ENCODE measurements at places on chromosomes 5 and 9.

- DNase-seq = no peak
These were observed 92.1 kb downstream of the COL5A1 start for GRCh38 chr9:134733480-134734232.

DNA sequence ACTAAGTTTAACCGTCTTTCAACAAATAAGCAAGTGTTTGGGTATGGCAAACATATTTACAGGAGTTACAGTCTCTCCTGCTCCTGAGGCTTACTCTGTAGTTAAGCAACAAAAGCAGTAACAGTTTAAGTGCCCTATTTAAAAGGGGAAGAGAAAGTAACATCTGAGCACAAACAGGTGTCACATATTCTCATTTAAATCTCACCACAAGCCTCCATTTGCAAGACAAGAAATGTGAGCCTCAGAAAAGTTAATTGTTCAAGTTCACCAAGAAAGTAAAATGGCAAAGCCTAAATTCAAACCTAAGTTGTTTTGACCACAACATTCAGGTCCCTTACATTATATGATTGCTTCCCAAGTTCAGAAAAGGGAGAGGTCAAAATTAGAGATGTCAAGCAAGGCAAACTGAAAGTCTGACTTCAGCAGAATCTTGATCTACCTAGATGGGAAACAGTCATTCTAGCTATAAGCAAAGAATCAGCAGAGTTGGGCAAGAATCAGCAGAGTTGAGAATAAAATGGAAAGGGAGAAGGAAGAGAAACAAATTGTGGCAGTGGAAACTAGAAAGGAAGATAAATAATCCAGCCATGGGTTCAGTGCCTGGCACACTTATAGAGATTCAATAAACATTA lies 93.4 kb downstream of the STRBP start:
- peak; percentile 19 for DNase-seq

GRCh38 chr9:121556580-121556979 lies 56.9 kb upstream of the GGTA1 start:
- no peak for DNase-seq

- DNase-seq = no peak
These were observed 102.7 kb downstream of the HSPA4 start for GRCh38 chr5:133154274-133155075.

- DNase-seq = no peak
These were observed 1.7 kb downstream of the DCANP1 start for GRCh38 chr5:135445306-135445985.

DNA sequence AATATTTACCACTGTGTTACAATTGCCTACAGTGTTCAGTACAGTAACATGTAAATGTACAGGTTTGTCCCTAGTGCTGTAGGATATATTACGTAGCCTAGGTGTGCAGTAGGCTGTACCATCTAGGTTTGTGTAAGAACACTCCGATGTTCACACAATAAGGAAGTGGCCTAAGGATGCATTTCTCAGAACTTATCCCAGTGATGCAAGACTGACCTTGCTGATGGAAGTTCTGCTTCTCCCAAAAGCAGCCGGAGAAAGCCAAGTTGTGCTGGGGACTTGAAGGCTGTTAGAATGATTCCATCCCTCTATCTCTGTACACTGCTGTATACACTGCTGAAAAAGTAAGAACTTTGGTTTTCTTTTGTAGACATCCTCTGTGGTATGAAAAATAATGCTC lies 21.6 kb downstream of the NEUROG1 start:
- no peak for DNase-seq

DNA sequence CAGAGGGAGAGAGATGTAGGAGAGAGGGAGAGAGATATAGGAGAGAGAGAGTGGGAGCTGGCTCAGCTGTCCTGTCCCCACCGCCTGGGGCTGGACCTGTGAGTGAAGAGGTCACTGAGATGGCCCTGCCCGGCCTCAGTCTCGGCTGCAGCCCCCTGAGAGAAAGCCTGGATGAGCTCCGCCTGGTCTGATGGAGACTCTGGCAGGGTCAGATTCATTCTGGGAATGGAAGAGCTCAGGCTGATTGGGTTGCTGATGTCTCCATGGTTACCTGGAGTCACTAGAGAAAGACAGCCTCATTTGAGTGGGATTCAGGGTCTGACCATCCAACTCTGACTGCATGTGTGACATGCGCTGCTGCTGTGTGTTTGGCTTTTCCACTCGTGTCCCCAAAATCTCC lies 27.1 kb upstream of the SEMA4D start:
- DNase-seq = no peak

DNA sequence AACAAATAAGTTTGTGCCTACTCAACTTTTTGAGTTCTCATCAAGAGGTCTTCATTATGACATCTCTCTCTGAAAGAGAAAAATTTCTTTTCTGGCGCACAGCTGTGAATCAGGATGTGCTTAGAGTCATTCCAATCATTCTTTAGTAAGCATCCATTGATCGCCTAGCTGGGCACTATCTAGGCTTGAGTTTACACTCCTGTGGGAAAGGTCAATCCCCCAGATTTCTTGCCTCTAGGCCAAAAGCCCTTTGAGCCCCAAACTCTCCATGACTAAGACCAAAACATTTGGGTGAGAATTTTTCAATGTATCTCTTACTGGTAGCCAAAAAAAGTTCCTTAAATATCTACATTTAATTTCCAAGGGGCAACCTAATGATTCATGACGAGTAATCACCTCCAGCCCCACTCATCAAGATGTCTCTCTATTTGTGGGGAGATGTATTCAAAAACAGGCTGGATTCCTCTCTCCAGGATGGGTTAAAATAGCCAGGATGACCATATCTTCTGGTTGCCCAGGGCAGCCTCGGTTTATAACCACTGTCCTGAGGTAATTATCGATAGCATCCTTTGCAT lies 101.7 kb downstream of the GNA14 start:
- DNase-seq = no peak

DNA sequence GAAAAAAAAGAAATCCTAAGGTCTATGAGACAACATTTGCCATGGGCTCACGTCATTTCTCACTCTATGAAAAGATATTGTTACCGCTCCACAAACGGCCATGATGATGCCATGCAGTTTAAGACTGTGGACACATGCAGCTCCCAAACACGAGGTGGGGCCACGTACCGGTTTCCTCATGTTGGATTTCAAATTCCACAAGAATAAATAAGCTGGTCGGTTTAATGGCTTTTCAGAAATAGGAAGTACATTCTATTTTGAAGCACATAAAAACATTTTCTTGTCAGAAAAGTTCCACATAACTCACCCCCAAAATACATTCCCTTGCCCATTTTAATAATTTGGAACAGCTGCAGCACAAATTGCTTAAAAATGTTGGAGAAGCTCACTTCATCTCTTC lies 130.6 kb downstream of the MYO10 start:
- no peak for DNase-seq

DNA sequence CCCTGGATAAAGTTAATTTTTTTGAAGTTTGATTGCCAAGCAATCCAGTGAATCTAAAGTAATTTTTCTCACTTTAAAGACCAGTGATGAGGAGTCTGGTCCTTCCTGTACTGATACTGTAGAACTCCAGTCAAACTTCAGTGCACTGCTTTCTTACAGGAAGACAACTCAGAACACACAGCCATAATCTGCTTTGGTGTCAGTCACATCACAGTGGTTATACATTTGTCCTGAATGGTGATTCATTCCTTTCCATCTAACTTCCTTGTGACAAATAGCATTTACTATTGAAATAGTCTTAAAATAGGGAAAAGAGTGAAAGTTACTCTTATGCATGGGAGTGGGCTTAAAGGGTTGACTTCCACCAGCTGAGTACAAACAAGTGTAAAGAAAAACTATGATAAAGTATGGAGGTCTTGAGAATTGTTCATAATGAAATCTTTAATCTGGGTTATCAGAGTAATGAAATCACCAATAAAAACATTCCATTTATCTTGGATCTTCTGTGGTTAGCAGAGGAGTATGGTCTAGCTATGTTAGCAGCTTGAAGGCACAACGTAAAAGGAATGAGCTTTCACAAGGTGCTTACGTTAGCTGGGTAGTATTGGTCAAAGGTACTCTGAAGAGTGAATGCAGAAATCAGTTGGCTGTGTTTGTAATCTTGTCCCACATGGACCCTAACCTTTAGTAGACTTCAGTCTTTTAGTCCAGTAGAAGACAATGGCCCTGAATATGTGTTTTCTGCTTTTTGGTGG lies 41.5 kb downstream of the DCP2 start:
- DNase-seq = no peak

GRCh38 chr9:113356686-113357292 lies 7.4 kb downstream of the BSPRY start:
- no peak for DNase-seq

DNA sequence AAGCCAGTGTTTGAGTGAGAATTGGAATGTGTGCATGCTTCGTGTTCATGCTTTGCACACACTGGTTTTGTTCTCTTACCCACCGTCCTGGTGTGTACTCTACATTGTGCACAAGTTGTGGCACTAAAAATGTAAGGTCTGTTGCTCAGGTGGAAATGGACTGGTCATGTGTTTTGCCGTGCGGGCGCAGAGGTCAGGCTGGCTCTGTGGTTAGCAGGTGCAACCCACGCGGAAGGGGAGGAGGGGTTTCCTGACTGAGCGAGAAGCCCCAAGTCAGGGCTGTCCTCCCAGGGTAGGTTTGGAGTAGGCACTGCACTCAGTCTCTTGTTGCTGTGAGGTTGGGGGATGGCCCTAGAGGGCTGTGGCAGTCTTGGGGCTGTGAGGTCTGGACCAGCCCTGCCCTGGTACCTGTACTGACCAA lies 86.6 kb downstream of the EHMT1 start:
- DNase-seq = no peak

DNA sequence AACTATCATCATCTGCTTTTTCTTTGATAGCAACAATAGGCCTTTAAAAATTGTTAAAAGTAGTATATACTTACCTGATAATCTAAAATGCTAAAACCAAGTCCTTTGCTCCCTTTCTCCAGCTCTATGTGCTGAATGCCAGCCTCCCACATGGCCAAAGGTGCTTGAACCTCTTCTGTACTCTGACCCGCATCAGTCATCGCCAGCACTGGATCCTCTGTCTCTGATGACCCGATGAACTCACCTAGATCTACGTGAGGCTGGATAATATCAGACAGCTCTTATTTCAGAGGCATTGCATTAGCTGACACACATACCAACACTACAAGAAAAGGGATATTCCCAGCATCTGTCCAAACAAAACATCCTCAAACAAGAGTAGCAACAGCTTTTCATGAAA lies 89.5 kb downstream of the MPDZ start:
- no peak for DNase-seq

DNA sequence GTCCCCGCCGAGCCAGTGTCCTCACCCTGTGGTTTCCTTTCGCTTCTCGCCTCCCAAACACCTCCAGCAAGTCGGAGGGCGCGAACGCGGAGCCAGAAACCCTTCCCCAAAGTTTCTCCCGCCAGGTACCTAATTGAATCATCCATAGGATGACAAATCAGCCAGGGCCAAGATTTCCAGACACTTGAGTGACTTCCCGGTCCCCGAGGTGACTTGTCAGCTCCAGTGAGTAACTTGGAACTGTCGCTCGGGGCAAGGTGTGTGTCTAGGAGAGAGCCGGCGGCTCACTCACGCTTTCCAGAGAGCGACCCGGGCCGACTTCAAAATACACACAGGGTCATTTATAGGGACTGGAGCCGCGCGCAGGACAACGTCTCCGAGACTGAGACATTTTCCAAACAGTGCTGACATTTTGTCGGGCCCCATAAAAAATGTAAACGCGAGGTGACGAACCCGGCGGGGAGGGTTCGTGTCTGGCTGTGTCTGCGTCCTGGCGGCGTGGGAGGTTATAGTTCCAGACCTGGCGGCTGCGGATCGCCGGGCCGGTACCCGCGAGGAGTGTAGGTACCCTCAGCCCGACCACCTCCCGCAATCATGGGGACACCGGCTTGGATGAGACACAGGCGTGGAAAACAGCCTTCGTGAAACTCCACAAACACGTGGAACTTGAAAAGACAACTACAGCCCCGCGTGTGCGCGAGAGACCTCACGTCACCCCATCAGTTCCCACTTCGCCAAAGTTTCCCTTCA lies 1.4 kb downstream of the GLIS3 start:
- no peak for DNase-seq

Measured in memory B cell (primary cell).